ENCODE measurements at places on chromosomes 4 and X. TPM values are rescaled to one million over a fixed set of nuclear protein-coding genes. Genes with fewer than 3 reads are reported as not detected.
A peak's percentile ranks its signal among the peaks of the same experiment; 100 is the strongest.

DNA sequence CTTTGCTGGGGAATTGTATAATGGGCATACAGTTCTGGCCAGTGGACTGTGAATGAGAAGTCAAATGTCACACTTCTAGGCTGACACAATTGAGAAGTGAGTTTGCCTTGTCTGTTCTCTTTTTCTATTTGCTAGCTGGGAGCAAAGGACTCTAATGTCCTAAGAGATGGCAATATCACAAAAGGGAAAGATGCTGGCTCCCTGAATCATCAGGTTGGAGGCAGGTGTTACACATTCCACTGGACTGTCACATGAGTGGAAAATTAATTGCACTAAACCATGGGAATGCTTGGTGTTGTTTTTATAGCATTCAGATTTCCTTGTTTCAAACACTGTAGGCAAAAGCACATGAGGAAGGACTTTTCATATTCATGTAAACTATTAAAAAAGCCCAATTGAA lies 388.3 kb downstream of the ADAM29 start:
- DNase-seq: no peak

GRCh38 chrX:39261446-39262147 lies 460.3 kb downstream of the MID1IP1 start:
- peak; percentile 8 for DNase-seq

The PASD1 gene
- total RNA-seq: not detected

DNA sequence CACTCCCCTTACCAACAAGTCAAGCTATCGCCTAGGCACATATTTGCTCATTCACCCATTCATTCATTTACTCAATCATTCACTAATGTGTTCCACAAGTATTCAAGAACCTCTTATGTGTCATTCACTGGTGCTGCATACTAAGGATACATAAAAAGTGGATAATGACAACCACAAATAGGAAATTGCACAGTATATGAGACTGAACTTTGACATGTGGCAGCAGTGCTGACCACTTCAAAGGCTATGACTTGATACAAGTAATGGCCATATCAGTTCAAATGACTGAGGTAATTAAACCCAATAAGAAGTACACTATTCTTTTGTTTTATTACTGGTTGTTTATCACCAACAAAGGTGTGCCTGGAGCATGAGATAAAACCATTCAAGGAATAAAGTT lies 282.5 kb downstream of the KLHL13 start:
- DNase-seq: no peak

The ANK2 gene
- total RNA-seq: 477 TPM

The MAGEA3 gene
- total RNA-seq: not detected

DNA sequence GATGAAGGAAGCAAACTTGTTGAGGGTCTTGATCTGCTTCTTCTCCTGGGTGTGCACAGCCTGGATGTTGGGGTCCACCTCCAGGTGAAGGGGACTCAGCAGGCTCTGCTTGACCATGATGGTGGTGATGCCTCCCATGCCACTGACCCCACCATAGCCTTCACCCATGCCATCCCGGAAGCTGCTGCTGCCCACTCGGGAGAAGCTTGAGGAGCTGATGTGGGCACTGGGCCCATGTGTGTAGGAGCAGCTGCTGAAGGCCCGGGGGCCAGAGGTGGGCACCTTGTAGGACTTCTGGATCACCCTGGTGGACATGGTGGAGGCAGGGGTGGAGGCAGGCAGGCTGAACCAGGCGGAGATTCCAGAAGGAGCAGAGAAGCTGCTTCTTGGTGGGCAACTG lies 432.7 kb upstream of the DIPK2B start:
- DNase-seq: no peak

- DNase-seq: no peak
These were observed 68.4 kb downstream of the DHRSX start for GRCh38 chrX:2432298-2432863.

The SHOX gene
- total RNA-seq: not detected

The EVC2 gene
- 2.0 TPM for total RNA-seq

GRCh38 chr4:47315346-47315745 lies 148.2 kb downstream of the COMMD8 start:
- DNase-seq: no peak

The ATP1B4 gene
- total RNA-seq: not detected

The UBE2D3 gene
- total RNA-seq: 329 TPM

The MAGEA6 gene
- total RNA-seq: not detected

GRCh38 chr4:76582817-76583087 lies 147.7 kb downstream of the SHROOM3 start:
- no peak for DNase-seq

The CFAP47 gene
- 5.3 TPM for total RNA-seq

- no peak for DNase-seq
These were observed 176.0 kb downstream of the LDB2 start for GRCh38 chr4:16722416-16722815.

The TSPAN7 gene
- 60.7 TPM for total RNA-seq

The FAM9C gene
- 0.41 TPM for total RNA-seq

The REPS2 gene
- 31.4 TPM for total RNA-seq

GRCh38 chr4:119564106-119564505 lies 64.5 kb downstream of the PDE5A start:
- DNase-seq: no peak

The SPANXB1 gene
- total RNA-seq: not detected

DNA sequence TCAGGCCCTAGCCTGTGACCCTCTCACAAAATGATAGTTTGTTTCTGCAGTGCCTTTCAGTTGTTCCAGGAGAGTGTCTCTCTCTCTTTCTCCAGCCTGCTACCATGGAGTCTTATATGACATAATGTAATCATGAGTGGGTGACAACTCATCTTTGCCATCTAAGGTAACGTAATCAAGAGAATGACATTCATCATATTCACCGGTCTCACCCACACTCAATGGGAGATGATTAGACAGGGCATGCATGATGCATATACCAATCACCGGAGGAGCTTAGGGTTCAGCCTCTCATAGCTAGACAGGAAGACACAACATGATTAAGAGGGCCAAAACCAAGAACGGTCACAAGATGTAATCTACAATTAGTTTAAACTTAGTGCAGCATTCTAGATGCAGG lies 97.1 kb upstream of the FAM9B start:
- no peak for DNase-seq

GRCh38 chrX:31443654-31444053 lies 371.8 kb upstream of the FTHL17 start:
- no peak for DNase-seq

DNA sequence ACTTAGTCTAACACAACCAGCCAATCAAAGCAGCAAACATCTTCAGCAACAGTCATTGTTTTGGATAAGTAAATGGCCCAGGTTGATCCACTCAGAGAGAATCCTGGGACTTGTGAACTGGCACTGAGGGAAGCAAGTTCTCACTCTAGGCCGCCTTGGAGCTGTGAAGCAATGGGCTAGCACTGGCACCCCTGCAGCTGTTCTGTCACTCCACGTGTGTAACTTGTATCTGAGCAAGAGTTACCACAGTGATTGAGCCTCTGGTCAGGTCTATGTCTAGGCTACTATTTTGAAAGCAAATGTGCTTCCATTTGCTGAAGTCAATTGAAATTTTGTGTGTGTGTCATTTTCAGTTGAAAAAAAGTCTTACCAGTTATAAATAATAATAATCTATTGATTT lies 57.2 kb upstream of the HS3ST1 start:
- no peak for DNase-seq

The PHEX gene
- total RNA-seq: 2.0 TPM

DNA sequence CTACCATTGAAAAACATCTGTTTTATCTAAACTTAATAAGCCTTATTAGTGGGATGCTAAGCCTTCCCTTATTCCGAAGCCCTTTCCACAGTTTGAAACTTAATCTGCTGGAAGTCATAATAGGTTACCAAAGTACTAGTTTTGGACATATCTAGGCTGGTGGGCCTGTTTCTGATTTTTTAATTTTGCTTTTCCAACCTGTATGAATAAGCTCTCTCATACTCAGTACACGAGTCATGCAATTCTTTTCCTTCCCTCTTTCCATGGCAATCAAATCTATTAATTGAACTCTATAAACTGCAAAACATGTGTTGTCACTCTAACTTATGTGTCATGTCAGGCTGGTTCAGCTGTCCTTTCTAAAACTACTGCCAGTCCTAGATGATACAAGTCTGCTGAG lies 91.0 kb downstream of the AMMECR1 start:
- no peak for DNase-seq

- no peak for DNase-seq
These were observed 53.3 kb downstream of the SLC4A4 start for GRCh38 chr4:71392109-71392508.

DNA sequence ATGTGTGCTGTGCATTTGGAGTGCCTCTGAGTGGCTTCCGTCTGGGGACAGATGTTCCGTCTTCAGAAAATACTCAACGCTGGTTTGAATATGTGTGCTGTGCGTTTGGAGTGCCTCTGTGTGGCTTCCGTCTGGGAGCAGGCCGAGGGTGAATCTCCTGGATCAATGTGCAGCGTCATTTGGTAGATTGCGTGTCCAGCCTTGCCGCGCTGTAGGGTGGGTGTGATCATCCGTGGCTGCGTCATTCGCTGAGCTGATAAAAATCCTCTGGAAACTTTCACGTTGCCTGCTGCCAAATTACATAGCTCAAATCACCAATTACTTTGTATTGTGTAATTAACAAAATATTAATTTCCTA lies 12.1 kb downstream of the UVSSA start:
- DNase-seq: no peak

The NEIL3 gene
- total RNA-seq: 7.3 TPM

GRCh38 chr4:9999956-10000561 lies 21.2 kb downstream of the SLC2A9 start:
- no peak for DNase-seq

- no peak for DNase-seq
These were observed 2.4 kb upstream of the CTAG2 start for GRCh38 chrX:154655786-154656185.

The PKD2 gene
- total RNA-seq: 58.3 TPM

DNA sequence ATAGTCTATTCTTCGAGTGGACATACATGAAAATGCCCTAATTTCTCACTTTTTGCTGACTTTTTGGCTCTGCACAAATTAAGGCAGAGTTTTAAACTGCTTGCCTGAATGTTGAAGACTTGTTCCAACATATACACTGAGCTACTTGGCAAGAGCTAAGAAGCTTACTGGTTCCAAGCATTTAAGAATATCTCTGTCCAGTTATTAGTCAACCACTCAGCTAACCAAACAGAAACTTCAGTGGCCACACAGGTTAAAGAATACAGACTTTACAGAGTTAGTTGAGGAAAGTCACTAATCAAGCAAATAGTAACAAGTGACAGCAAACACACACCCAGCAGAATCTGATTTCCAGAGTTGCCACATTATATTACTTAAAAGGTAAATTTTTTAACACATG lies 35.5 kb downstream of the AMER1 start:
- no peak for DNase-seq

DNA sequence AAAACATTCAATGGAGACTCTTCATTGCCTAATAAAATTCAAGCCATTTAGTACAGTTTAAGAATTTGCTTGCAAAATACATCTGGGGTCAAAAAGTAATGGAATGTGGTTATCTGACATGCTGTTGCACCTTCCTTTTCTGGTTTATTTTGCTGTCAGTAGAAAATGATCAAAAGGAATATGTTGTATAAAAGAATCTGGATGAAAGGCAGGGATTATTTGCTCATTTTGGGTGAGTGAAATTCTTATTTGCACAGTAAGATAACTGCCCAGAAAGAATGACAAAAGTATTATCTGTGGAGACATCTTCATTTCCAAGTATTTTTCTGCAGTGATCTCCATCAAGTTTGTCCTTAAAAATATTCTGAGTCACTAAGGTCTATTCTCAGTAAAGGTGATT lies 30.4 kb downstream of the BOD1L1 start:
- no peak for DNase-seq

The CORIN gene
- total RNA-seq: 0.82 TPM

The IBSP gene
- not detected for total RNA-seq

DNA sequence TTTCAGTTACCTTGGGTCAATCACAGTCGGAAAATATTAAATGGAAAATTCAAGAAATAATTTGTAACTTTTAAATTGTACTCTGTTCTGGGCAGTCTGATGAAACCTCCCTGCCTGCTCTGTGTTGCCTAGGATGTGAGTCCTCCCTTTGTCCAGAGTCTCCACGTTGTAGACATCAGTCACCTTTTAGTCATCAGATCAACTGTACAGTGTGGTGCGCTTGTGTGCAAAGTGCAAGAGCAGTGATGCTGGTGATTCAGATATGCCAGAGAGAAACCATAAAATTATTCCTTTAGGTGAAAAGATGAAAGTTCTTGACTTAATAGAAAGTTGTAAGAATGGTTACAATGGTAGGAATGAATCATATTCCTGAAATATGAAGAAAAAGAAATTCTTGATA lies 1.4 kb downstream of the SPATA4 start:
- DNase-seq: no peak

DNA sequence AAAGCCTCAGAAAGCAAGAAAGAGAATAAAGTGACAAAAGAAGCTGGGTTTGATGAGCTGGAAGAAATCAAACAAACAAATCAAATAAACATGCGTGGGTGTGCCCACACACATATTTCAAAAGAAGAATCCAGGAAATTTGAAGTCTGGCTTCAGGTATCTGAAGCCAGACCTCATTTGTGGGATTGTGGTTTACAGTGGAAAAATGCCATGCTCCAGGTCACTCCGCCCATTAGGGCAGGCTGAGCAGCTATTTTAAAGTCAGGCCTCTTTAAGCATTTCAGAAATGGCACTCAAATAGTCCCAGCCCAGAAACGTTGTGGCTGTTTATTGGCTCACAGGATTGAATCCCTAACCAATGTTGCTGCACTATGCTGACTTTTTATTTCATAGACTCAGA lies 226.1 kb upstream of the F9 start:
- DNase-seq: no peak

DNA sequence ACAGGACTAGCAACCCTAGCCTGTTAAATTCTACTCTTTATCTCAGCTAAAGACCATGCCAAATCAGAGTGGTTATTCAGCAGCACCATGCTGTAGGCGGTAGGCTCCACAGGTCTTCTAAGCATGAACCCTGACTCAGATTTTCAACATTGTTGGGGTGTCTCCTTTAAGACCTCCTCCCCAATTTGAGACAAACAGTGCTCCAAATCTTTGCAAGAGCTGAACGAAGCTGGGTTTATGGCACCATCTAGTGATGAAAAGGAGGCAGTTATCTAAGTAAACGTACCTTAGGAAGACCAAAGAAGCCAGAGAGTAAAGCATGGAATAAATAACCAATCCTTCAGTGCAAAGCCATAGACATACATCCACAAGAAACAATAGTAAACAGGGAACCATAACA lies 334.5 kb upstream of the SLC7A11 start:
- DNase-seq: no peak

DNA sequence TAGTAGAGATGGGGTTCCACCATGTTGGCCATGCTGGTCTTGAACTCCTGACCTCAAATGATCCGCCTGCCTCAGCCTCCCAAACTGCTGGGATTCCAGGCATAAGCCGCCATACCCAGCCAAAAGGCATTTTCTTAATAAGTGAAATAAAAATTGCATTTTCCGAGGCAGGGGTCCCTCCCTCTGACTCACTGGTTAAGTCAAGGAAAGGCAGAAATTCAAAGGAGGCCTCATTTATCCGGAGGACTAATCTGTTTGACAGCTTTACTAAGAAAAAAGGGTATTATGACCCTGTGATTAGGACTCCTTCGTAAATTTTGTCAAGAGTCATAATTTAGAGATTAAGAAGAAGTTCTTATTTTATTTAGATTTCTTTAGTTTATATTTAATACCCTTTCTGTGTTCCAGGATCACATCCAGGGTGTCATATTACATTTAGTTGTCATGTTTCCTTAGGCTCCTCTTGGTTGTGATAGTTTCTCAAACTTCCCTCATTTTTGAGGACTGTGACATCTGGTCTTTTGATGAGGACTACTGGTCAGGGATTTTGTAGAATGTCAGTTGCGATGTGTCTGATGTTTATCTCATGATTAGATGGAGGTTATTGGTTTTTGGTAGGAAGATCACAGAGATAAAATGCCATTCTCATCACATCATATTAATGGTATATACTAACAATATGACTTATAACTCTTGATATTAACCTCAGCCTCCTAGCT lies 753.7 kb upstream of the AMOT start:
- no peak for DNase-seq

Data from frontal cortex (tissue), 4 donors.